ENCODE measurements at places on chromosomes 6 and 20. TPM values are rescaled to one million over a fixed set of nuclear protein-coding genes. Genes with fewer than 3 reads are reported as not detected.

DNA sequence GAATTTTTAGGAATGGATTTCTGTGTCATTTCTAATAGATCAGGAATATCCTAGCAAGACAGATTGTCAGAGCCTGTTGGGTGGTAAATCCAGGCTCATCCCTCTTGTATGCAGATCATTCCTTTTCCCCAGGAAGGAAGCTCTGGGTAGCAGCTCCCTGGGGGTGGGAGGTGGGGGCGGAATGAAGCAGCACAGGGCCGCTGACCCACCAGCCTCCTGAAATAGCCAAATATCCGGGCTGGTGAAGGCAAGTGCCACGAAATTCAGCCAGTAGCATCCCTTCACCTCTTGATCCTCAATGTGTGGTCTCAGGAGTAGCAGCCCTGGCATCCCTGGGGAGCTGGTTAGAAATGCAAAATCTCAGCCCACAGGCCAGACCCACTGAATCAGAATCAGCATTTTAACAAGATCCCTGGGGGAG is 256.9 kb downstream of the LRFN2 start:
- DNase-seq: no peak

MATN4 gene
- total RNA-seq: 0.26 TPM

DNA sequence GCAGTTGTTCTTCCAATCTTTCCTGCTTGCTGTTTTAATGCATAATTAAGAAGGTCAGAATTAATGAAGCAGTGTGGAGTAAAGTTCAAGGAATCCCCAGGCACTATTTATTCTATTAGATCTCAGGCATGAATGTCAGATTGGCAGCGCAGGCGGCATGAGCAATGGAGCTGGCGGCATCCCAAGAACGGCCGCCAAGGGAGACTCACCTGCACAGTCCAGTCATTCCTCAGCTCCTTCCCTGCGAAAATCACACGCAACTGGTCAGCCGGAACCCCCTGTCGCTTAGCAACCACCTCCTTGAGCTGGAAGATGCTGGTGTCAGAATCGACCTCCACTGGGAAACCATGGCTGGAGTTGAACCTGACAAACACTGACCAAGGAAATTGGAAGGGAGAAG is 284.5 kb downstream of the PRKN start:
- DNase-seq: peak; percentile 0

HLA-DQB2 gene
- total RNA-seq: not detected

DNA sequence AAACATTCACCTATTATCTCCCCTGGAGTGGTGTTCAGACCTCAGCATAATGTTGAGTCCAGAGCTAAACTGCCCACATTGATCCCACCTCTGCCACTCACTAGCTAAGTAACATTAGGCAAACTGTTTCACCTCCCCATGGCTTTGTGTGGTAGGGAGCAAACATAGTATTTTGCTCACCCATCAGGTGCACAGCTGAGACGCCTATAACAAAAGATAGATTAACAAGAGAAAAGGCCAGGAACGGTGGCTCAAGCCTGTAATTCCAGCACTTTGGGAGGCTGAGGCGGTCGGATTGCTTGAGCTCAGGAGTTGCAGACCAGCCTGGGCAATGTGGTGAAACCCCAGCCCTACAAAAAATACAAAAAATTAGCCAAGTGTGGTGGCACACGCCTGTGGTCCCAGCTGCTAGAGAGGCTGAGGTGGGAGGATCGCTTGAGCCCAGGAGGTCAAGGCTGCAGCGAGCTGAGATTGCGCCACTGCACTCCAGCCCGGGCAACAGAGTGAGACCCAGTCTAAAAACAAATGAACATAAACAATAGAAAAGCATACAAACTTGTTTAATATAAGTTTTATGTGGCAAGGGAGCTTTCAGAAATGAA is 91.6 kb downstream of the MAP3K7 start:
- DNase-seq: no peak

ID1 gene
- 930 TPM for total RNA-seq

DNA sequence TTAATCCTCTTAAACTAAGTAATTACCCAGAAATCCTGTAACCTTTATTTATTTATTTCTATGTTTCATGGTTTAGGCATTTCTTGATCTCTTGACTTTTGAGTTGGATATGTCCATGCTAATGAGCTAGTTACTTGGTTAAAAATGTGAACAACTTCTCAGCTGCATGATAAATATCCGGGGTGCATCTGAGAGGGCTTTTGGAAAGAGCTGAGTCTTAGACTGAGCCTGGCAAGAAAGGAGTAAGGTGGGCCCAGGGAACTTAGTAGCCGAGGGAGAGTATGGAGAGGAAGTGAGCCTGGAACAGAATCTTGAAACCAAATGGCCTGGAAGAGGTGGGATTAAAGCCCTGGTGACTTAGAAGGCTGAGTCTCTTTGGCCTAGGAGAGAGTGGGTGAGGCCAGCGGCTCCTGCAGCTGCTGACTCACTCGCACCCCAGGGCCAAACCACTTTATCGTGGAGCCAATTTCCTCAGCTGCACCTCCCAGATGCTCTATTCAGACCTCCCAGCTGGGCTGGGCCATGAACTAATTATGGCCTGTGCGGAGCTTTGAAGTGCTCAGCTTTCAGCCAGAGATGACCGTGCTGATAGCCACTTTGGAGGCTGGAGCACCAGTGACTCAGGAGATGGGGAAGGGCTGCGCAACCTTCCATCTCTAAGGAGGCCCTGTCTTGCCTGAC is 19.1 kb downstream of the TGM3 start:
- DNase-seq: peak; percentile 56

- DNase-seq: no peak
Measured at GRCh38 chr20:34475979-34476736, 40.1 kb upstream of the DYNLRB1 start.

GRCh38 chr6:168016176-168016620 is 18.7 kb downstream of the KIF25 start:
- no peak for DNase-seq

- peak; percentile 16 for DNase-seq
Measured at GRCh38 chr6:125871365-125871764, 80.6 kb downstream of the NCOA7 start.

FUT9 gene
- total RNA-seq: under 0.01 TPM

GRCh38 chr6:166323395-166323794 is 15.2 kb upstream of the PRR18 start:
- DNase-seq: no peak

DNA sequence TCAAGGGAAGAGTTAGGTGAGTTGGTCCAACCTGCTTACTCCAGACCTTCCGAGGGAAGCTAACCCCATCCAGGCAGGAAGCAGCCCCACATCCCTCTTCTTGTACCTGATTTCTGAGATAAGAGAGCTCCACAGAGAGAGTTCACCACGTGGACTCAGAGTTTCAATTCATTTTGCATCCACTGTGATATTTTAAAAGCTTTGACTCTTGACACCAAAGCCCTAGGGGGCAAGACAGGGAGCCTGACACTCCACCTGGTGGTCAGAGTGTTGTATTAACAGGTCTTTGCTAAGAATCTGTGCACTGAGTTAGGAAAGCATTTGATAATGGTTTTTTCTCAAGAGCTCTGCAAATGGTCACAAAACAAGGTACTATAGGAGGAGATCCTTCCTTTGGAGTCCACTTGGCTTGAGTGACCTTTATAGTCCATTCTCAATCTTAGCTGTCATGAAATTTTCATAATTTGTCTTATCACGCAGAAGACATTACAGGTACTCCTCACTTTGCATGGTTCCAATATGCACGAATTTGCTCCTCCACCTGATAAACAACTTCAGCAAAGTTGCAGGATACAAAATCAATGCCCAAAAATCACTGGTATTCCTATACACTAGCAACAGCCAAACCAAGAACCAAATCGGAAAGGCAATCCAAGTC is 56.2 kb upstream of the RIPOR2 start:
- peak; percentile 50 for DNase-seq

DNA sequence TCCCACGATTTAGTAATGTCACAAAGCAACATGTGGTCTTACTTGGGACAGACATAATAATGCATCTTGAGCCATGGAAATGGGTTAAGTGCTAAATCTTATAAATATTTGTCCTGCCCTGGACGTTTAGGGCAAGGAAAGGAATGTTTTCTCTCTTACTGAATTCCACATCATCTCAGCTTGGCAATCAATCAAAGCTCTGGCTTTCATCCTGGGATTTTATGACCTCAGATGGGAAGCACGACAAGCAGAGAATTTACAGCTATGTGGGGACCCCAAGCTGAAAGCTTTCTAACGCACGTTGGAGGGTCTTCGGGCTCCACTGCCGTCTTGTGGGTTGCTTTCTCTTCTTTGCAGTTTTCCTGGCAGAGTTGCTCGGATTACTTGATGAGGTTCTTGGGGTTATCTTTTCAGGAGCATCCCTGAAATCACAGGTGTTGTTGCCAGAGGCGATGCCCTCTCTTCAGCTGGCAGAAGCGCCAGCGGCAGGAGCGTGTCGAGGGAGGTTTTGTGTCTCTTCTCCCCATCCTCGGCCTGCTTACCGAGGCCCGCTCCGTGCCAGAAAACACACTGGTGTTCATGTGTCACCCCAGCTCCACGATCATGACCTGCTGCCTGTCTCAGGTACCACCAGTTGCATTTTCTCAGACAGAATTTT is 73.4 kb upstream of the FRMD1 start:
- no peak for DNase-seq

- peak; percentile 20 for DNase-seq
Measured at GRCh38 chr6:149963212-149963461, 606 bp upstream of the ULBP1 start.

MEI4 gene
- total RNA-seq: not detected

DNA sequence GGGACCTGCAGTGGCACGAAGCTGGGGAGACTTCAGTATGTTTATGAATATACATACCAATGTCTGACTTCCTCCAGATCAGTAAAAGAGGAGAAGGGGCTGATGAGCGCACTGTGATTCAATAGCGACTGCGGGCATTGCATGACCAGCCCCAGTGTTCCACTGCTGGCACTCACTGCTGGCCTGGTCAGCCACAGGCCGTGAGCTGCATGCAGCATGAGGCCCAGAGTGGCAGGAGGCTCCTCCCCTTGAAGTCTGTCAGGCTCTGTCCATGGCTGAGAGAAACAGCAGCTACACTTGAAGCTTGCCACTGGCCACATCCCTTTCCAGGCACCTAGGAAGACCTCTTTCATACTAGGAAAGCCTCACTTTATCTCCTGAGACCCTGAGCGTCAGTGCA is 265.9 kb upstream of the CDYL start:
- no peak for DNase-seq

DNA sequence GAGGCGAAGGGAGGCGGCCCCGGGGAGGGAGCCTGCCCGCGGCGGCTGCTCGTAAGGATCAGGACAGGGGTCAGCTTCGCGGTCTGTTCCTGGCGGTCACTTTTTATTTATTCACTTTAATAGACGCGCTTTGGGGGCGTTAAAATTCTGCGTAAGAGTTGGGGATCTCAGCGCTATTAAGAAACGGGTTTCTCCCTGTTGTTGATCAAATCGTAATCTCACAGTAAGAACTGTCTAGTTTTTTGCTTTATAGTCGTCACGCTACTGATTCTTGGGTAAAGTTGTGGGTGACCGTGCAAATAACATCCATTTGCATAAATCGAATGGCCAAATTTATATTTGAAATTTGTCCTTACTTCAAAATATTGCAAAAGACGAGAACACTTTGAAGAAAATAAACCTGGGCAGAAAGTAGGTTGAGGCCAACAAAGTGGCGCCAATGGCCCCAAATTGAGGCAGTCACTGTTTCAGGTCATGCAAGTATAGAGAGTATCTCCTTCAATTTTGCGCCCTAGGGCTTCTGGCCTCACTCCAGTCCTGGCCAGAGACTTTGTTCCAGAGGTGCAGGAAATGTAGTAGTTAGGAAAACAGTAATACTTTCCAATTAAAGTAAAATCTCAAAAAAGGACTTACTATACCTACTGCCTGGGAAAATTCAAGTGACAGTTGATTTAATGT is 963 bp upstream of the RMND1 start:
- peak; percentile 54 for DNase-seq

MYLIP gene
- total RNA-seq: 9.7 TPM

DNA sequence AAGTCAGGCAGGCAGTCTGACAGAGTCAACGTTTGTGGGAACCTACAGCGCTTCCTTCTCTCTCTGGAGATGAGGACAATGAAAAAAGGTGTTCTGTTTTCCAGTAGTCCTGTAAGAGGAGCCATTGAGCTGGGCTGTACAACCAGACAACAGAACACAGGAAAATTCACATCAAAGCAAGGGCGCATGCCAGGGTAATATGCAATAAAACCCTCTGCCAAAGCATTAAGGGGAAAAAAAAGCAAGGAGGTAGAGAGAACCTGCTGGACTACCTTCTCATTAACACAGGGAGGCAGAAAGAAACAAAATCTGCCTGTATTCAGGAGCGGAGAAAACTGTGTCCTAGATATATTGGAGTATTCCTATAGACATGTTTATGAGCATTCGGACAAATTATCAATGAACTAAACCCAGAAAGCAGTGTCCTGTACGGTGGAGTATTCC is 1.3 kb downstream of the RNF24 start:
- DNase-seq: peak; percentile 90

MYCT1 gene
- 0.13 TPM for total RNA-seq

DCDC2 gene
- total RNA-seq: under 0.01 TPM

PKIG gene
- 15.0 TPM for total RNA-seq

PRPH2 gene
- total RNA-seq: under 0.01 TPM

ZGPAT gene
- total RNA-seq: 17.7 TPM

DNA sequence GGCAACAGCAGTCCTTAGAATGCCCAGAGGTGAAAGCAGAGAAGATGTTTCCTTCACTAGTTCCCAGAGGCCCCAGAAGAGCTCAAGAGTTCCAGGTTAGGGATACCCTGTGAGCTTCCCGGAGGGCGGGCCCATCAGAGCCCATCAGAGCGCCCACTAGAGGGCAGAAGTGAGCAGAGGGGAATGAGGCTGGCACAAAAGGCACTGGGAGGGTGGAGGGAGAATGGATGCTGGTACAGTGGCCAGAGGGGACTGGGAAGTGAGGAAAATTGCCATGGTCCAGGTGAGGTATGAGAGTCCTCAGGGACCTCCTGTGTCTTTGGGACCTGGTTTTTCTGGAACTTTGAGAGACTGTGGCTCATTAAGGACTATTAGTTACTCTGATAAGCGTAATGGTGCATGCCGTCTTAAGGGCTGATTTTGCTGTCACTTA is 57.3 kb downstream of the LINC00237 start:
- DNase-seq: no peak

DNA sequence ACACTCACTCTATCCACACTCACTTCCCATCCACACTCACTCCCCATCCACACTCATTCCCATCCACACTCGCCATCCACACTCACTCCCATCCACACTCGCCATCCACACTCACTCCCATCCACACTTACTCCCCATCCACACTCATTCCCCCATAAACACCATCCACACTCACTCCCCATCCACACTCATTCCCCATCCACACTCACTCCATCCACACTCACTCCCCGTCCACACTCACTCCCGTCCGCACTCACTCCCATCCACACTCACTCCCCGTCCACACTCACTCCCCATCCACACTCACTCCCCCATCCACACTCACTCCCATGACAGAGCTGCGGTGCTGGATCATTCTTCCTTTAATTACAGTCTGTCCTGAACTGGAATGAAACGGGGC is 17.1 kb downstream of the THBS2 start:
- no peak for DNase-seq

DNA sequence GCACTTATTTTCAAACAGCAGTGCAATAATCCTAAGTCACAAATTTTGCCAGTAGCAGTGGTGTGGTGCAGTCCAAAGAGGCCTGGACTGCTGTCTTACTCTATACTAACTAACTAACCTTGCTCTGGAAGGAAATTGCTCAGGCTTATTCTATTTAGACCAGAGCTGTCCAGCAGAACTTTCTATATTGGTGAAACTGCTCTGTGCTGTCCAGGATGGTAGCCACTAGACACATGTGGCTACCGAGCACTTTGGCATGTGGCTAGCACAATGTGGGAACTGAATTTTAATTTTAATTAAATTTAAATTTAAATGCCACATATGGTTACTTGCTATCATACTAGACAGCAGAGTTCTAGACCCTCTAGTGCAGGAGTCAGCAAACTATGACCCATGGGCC is 27.1 kb upstream of the FBXO9 start:
- no peak for DNase-seq

- no peak for DNase-seq
Measured at GRCh38 chr20:51220293-51220706, 197.4 kb upstream of the KCNG1 start.

Measured in bronchial epithelial cell (primary cell).